ENCODE measurements at places on chromosomes 2 and 18.

DNA sequence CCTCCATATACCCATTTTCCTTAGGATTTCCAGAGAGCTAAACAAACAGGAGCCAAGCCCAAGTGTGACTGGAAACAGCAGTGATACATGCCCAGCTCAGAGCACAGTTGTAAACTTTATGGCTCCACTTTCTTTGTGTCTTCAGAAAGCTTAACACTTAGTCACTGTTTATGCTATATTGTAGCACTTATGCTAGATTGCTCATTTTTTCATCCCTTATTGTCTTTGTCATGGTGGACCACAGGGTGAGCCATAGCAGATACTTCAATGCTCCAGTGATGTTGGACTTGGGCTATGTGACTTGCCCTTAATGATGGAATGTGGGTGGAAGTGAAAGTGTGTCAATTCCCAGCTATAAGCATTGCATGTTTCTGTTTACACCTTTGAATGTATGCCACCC is 401.6 kb downstream of the METTL4 start:
- DNase-seq = no peak

GRCh38 chr2:193701484-193701883 is 1506.8 kb upstream of the TMEFF2 start:
- DNase-seq = no peak

GRCh38 chr2:169086893-169087467 is 17.6 kb downstream of the DHRS9 start:
- DNase-seq = no peak

- DNase-seq = no peak
Measured at GRCh38 chr2:156206355-156206754, 126.2 kb downstream of the NR4A2 start.

- DNase-seq = peak; percentile 23
Measured at GRCh38 chr18:76410660-76411417, 84.2 kb downstream of the ZNF516 start.

DNA sequence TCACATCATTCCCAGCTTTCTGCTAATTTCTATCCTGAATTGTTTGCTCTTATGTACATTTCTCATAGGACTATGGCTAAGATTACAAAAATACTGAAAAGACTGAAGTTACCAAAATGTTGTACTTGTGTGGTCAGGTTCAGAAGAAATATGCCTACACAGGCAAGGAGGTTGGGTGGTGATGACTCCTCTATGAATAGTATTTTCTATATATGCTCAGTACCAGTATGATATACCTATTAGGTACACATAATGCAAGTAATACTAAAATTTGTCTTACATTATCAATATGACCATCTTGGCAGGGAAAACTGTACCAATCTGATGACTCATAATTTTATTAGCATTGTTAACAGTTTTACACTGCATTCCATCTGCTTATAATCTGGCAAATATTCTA is 12.2 kb upstream of the ORC2 start:
- no peak for DNase-seq

- DNase-seq = no peak
Measured at GRCh38 chr18:7382328-7383001, 151.6 kb downstream of the LRRC30 start.

GRCh38 chr18:57533006-57533867 is 53.3 kb downstream of the FECH start:
- DNase-seq = no peak

- no peak for DNase-seq
Measured at GRCh38 chr2:168639441-168639898, 163.0 kb upstream of the NOSTRIN start.

- DNase-seq = no peak
Measured at GRCh38 chr2:217609952-217610351, 392.8 kb downstream of the TNS1 start.

DNA sequence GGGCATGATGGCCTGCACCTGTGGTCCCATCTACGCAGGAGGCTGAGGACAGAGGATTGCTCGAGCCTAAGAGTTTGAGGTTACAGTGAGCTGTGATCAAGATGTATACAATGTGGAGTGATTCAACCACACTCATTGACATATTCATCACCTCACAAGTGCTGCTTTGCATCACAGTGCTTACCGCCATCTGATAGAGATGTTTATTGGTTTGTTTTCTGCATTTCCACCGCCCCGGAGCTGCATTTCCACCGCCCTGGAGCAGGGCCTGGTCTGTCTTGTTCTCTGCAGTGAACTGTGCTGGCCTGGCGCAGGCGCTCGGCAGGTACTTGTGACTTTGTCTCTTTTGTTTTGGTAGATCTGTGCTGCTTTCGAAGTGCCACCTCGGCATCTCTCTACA is 96.0 kb downstream of the SMAD7 start:
- DNase-seq = no peak

- no peak for DNase-seq
Measured at GRCh38 chr2:238227587-238228032, 12.2 kb downstream of the HES6 start.

GRCh38 chr2:204850581-204850980 is 305.3 kb downstream of the PARD3B start:
- no peak for DNase-seq

DNA sequence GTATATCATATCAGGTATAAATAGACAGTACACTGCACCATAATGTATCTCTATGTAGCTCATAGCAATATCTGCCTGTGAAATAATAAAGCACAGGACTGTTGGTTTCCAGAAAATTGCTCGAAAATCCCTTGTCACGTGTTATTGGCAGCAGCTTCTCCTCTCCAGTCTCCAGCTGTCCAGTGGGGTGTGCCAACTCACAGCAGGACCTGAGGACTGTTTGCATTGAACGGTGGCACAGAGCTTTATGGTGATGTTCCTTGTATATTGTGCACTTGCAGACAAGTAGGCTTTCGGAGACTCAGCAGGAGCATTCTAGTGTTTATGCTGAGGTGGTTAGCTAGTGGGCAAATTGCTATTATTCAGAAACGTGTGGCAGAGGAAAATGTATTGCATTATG is 182.2 kb upstream of the ATP5MC3 start:
- no peak for DNase-seq

- DNase-seq = no peak
Measured at GRCh38 chr2:101738649-101739048, 41.1 kb downstream of the MAP4K4 start.

DNA sequence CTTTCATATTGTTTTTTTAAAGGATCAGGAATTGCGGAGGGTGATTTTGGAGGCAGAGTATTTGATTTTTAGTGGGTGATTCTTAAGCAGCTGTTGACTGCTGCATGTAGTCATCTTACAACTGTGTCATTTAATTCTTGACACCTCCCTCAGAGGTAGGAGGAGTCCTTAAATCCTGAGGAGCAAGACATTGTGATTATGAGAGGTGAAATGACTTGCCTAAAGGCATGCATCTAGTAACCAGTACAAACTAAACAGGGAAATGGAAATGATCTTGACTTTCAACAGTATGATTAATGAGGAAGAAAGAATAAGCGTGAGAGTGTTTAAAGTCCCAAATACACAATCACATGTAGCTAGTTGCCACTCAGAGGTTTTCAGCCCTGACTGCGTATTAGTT is 440.7 kb downstream of the THSD7B start:
- DNase-seq = no peak

- DNase-seq = no peak
Measured at GRCh38 chr2:26838121-26838906, 9.6 kb upstream of the DPYSL5 start.

DNA sequence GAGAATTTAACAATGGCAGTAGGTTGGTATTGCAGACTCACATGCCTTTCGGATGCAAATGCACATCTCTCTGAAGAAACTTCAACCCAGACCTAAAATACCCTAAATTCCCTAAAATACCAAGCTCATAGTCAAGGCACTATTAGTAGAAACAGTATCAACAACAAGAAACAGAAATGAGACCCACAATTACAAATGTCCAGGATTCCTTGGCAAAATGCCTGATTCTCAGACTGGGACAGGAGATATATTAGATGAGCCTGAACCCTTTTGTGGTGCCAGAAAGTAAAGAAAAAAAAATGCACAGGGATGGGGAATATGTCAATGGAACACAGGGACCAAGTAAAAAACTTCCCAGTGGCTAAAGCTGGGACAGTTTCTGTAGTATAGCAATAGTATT is 77.2 kb downstream of the NAT8 start:
- DNase-seq = no peak

DNA sequence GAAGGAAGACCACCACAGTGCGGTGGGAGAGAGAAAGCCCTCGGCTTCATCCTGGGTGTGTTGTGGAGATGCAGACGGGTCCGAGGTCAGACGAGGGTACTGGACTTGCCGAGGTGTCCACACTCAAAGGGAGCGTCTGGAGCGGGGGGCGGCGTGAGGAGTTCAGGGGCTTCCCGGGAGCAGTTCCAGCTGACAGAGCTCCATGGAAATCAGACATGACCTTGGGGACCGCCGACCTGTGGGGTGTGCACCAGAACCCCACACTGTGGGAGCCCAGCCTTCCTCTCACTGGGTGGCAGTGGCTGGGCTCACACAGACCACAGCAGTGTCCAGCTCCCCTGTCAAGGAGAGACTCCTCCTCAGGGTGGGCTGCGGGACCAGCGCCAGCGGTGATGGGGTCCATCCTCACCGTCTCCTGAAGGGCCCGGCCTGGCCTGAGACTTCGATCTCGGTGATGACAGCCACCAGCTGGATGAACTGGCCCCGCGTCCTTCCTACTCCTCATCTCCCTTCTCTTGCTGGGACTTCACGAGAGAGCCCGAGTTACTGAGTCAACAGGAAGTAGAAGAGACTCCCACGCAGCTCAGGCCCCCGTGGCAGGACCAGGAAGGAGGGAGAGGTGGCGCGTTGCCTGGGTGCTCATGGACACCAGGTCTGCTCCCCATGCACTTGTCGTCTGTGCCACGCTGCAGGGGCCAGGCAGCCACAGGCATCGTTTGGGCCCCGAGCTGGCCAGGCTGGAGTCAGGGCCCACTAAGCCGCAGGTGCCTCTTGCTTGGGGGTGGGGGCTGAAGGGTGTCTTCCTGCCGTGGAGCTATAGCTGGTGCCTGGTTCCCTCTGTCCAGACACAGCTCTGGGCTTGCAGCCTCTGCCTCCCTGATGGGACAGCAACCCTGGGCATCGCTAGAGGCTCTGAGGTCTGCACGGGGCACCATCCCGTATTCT is 101.9 kb upstream of the CTDP1 start:
- DNase-seq = no peak

DNA sequence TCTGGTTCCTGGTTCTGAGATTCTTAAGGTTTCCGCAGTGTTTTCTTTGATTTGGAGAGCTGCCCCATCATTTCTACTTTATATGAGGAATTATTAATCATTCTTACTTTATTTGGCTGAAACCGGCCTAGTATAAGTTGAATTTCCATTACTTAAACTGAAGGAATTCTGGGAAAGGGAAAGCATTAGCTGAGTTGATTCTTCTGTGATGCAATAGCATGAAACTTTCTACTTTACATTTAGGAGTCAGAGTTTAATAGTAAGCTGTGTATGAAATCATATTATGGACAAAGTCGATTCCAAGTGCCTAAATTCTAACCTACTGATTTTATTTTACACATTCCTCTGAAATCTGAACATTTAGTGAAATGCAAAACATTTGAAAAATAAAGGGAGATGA is 1269.7 kb upstream of the ZEB2 start:
- no peak for DNase-seq

- DNase-seq = no peak
Measured at GRCh38 chr2:174608866-174609214, 11.2 kb upstream of the WIPF1 start.

GRCh38 chr2:227221120-227221519 is 56.7 kb downstream of the COL4A3 start:
- no peak for DNase-seq

GRCh38 chr2:71923143-71923525 is 224.5 kb downstream of the CYP26B1 start:
- no peak for DNase-seq

- no peak for DNase-seq
Measured at GRCh38 chr2:46999084-46999483, 83.5 kb upstream of the MCFD2 start.

GRCh38 chr2:230905448-230906421 is 19.3 kb downstream of the GPR55 start:
- peak; percentile 91 for DNase-seq

- DNase-seq = no peak
Measured at GRCh38 chr2:7527165-7527722, 610.0 kb downstream of the RNF144A start.

GRCh38 chr2:227025510-227025909 is 138.5 kb downstream of the COL4A4 start:
- DNase-seq = no peak

DNA sequence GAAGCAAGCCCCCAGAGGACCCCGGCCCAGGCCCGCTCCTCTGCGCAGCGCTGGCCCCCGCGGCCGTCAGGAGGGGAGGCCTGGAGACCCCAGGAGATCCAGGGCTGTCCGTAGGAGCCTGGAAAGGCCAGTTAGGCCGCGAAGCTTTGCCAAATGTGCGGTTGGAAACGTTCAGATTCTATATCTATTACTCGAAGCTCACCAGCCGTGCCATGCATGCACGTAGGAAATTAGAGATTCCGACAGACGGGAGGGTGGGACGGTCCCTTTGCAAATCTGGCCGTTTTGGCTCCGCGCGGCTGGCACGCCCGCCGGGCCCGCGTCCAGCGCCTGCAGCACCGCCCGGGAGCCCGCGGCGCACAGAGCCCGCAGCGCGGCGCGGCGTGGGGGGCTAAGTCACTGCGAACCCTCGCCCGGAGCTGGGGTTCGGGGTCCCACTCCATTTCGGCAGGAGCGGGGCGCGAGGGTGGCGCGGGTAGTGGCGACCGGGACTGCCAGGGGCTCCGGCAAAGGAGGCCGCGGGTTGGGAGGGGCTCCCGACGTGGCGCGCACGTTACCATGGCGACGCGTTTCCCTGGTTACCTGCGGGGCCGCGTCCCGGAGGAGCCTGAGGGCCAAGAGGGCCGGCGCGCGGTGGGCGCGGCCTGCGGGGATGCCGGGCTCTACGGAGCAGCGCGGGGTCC is 488.6 kb upstream of the SMIM21 start:
- peak; percentile 18 for DNase-seq

- DNase-seq = no peak
Measured at GRCh38 chr2:58497168-58497567, 256.0 kb upstream of the FANCL start.
